Stimulated activated CD4-positive, alpha-beta T cell treated with anti-CD3 and anti-CD28 coated beads, Interleukin-1b, Interleukin-23, amount 100 ng/mL, for 1 hour (primary cell): ENCODE measurements at places on chromosomes 5 and 9.

DNA sequence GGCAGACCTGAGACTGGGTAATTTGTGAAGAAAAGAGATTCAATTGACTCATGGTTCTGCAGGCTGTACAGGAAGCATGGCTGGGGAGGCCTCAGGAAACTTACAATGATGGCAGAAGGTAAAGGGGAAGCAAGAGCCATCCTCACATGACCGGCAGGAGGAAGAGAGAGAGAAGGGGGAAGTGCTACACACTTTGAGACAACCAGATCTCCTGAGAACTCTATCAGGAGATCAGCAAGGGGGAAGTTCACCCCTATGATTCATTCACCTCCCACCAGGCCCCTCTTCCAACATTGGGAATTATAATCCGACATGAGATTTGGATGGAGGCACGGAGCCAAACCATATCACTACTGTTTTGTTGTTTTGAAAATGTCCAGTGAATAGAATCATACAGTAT, 110.2 kb downstream of the DAPK1 start:
- DNase-seq = no peak

DNA sequence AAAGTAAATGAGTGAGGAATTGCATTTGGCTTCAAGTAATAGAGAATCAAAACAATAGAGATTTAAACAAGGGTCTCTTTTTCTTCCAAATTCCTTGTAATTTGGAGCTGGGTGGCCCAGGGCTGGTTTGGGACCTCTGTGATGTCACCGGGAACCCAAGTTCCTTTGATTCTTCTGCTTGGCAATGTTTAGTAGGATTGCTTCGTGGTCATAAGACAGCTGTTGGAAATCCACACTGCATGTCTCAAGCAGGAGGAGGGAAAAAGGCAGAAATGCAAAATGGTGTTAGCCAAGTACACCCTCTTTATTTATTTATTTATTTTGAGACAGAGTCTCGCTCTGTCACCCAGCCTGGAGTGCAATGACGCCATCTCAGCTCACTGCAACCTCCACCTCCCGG, 72.6 kb upstream of the IL12B start:
- DNase-seq = no peak

DNA sequence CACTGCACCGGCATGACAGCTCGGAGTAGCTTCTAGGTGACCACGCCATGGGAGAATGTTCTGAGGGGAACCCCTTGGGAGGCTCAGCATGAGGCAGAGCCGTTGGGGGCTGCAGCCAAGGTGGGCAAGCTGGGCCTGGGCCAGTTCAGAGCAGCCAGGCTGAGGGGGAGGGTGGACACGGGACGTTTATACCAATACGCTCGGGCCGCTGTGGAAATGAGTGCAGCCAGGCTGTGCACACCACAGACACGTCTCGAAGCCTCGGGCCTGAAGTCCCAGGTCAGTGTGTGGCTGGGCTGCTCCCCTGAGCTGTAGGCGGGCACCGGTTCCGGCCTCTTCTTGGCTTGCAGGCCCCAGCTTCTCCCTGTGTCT, 28.9 kb upstream of the SLC12A7 start:
- no peak for DNase-seq

DNA sequence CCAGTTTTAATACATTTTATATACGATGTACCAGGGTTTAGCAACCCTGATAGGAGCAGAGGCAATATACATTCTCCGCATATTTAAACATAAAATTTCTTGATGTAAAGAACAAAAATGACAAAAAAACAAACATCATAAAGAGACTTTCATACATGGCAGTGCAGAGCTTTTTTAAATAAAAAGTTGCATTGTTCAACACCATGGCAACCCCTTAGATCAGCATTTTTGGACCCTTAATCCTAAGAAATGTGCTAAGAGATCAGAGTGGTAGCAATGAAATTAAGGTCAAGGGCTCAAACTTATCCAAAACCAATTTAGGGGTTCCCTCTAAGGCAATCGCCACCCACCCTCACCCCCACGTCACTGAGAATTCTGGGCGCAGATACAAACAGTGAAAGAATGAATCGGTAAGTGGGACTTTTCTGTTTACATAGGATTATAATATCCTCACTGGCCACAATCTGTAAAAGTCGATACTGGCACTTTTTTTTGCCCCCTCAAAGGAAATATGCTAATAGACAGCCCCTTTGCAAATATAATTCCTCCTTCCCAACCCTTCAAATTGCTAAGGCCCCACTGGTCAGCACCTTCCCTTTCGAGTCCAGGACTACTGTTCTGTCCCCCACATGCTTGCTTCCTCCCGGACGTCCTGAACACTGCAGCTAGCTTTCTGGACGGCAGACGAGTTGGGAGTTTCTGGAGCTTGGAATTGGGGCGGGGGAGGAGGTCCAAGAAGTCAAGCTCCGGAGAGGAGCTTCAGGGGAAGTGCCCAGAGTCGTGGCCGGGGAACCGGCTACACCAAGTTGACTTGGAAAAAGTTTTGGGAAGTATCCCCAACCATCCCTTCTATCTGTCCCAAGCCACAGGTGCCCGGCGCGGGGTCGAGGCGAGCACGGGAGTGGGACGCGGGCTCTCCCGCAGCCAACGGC, 2.2 kb downstream of the GAS1 start:
- DNase-seq = no peak

DNA sequence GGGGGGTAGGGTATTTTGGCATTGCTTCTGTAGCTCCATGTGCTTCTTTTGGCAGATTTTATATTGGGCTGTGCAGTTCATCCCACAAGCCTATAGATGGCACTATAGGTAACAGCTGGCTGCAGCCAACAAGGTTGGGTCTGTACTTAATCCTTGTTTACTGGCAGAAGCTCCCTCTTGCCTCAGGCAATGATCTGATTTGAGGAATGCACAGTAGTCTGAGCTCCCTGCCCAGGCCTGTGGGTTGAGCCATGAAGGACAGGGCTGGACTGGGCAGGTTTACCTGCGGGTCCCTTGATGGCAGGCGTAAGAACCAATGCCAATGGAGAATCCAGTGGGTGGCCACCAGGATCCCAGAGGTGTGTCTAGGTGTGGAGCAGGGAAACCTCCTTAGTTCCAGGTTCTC, 11.7 kb upstream of the OR1J2 start:
- DNase-seq = no peak

- DNase-seq = no peak
Measured at GRCh38 chr5:131530706-131531331, 104.2 kb downstream of the RAPGEF6 start.
